Activated CD4-positive, alpha-beta T cell treated with anti-CD3 and anti-CD28 coated beads, Interleukin-2, Interleukin-4, amounts not matched to agents 100 ng/mL and 50 ng/mL, durations not matched to agents 16 hours and 8 hours (primary cell): ENCODE measurements at places on chromosomes 13 and 19.

DNA sequence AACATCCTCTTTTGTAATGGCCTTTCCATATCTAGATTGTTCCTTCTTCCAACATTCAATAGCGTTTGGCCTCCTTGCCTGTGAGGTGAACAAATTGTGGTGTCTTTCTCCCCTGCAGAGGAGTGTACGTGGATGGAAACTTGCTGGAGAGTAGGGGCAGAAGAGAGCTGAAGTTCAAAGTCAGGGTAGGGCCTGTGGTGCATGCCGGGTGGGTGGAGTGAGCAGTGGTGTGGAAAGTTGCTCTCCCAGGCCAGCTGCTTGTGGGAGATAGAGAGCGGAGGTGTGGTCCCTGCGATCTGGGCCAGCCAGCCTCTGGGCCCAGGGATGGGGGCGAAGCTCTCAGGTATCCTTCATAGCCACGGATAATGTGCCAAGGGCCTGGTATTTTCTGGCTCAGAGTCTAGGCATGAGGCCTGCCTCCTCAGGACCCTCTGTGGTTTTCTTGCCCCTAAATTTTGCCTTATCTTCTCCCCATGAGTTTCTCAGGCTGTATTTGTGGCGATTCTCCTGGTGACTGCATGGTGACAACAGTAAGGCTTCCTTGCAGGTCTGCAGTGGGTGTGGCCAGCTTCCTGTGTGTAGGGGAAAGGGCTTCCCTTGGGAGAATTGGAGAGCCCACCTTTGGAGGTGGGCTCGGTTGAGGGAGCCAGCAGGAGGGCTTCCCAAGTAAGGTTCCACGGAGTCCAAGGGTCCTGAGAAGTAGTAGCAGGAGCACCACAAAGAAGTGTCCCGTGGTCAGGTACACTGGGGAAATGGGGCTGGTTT lies 6.7 kb downstream of the RGCC start:
- peak; percentile 28 for DNase-seq

DNA sequence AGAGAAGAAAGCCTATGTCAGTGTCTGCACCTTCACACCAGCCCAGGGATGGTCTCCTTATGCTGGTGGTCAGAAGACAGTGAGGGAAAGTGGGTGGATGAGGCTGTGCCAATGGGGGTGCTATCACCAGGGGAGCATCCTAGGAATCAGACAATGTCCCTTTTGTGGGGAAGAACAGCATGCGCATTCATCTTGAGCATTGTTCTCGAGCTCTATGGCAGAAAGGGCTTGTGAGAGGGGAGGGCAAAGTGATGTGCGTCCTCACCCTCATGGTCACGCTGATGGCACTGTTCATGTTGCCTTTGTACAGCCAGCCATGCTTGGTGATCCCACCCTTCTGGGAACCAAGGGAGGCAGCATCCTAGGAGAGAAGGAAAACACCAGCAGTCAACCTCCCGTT lies 56.1 kb downstream of the DOCK9 start:
- DNase-seq = no peak

DNA sequence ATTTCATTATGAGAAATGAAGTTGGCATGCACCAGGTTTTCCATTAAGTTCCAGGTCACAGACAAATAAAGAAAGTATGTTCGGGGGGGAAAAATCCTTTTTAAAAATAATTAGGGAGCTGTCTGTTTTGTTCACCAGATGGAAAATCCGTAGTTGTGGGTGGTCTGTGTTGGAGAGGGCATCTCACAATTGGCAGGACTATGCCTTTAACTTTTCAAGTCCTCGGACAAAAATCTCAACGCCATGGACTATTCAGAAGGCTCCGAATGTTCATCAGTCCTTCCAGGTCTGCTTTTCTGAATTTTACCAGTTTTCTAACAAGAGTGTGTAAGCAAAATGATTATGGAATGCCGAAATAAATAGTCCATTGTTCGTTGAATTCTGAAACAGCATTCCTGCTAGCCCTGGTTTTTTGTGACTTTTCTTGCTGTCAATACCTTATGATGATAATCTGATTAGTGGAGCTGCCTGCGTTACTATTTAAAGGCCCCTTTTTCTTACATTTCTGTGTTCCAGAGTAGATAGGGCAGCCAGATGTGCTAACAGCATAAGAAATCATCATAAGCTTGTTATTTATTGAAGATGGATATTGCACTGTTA lies 146.9 kb downstream of the TM9SF2 start:
- no peak for DNase-seq

DNA sequence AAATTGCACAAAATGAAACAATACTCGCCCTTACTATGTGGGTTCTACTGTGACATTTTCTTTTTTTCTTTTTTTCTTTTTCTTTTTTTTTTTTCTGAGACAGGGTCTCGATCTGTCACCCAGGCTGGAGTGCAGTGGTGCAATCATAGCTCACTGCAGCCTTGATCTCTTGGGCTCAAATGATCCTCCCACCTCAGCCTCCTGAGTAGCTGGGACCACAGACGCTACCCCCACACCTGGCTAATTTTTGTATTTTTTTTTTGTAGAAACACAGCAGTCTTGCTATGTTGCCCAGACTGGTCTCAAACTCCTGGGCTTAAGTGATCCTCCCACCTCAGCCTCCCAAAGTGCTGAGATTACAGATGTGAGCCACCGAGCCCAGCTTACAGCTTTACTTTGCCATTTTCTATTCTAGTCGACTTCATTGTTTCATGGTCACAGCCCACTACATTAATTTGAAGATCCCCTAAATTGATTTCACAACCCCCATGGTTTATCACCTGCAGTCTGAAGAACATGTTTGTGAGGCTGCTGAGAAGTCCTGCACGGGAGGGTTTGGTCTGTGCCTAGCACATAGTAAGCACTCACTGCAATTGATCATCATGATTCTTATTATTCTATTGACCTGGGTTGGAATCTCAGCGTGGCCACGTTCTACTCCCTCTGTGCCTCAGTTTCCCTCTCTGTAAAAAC lies 3.8 kb downstream of the BCL3 start:
- DNase-seq = no peak

DNA sequence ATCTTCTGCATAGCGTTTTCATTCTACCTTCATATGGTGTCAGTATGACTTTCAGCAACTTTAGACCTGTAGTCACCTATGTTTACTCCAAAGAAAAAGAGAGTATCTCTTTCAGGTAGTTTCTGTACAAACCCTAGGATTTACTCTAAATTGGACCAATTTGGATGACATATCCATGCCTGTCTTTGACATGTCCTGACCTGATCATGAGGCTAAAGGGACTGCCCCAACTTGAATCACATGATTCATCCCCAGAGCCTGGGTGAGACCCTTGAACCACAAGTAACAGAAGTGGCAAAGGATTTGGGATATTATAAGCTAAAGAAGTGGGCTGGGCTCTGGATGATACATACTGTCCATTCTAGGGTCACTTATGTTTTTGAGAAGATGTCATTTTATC lies 124.5 kb upstream of the CSNK1A1L start:
- no peak for DNase-seq

- DNase-seq = no peak
Observed at GRCh38 chr19:16315825-16316505, 8.7 kb upstream of the KLF2 start.

- no peak for DNase-seq
Observed at GRCh38 chr19:55461974-55462626, 658 bp upstream of the ISOC2 start.

GRCh38 chr19:15869109-15869555 lies 28.7 kb downstream of the CYP4F2 start:
- peak; percentile 23 for DNase-seq

- DNase-seq = no peak
Observed at GRCh38 chr19:43789029-43789428, 8.3 kb upstream of the KCNN4 start.

DNA sequence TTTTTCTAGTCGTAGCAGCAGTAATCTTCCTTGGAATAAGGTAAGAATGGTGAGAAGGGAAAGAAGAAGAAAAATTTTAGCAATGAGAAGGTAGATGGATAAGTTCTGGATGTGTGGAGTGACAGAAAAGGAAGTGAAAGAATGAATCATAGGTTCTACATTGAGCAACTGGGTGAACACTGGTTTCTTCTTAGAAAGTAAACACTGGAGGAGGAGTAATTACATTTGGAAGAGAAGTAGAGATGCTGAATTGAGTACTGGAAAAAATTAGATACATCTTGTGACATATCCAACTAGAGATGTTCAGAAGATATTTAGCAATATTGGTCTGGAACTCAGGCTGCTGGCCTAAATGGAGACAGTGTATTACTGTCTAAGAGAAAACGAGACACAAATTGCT lies 148.5 kb downstream of the GPC5 start:
- no peak for DNase-seq

DNA sequence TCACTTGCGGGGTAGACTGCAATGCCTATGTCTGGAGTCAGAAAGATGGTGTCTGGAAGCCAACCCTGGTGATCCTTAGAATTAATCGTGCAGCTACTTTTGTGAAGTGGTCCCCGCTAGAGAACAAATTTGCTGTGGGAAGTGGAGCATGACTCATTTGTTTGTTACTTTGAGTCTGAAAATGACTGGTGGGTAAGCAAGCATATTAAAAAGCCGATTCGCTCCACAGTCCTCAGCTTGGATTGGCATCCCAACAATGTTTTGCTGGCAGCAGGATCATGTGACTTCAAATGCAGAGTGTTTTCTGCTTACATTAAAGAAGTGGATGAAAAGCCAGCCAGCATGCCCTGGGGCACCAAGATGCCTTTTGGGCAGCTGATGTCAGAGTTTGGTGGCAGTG lies 9.5 kb upstream of the ERVV-1 start:
- DNase-seq = no peak

DNA sequence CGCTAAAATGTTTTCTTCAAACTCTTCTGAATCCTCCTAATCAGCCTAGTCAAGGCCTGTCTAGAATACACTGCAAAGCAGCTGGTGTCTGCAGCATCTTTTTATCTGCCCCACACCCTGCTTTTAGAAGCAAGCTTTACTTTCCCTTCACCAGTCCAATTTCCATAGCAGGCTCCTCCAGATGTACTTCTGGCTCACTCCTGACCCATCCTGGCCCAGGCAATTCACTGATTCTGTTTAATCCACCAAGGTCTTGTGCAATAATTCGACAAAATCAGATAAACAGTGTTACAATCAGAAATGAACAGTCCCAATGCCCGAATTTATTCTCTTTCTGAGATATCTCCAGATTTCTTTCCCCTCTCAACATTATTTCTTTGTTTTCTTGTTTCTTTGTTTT lies 415.2 kb upstream of the SGCG start:
- no peak for DNase-seq

DNA sequence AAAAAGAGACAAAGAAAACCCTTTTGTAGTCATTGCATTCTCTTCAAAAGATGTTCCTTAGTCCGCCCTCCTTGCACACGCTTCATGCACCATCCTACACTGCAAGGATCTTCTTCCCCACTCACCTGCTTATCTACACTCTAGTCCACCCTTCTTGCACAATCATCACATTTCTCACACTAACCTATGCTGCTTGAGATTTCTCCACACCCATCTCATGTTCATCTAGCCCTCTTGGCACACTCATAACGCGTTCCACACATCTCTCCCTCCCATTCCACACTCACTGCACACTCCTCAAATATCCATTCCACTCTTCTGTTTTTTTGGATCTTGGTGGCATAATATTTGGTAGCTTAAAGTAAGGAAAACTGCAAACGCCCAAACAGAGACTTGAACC lies 22.3 kb upstream of the HNRNPUL1 start:
- DNase-seq = no peak

- DNase-seq = no peak
Observed at GRCh38 chr19:402786-403185, 6.2 kb downstream of the C2CD4C start.

DNA sequence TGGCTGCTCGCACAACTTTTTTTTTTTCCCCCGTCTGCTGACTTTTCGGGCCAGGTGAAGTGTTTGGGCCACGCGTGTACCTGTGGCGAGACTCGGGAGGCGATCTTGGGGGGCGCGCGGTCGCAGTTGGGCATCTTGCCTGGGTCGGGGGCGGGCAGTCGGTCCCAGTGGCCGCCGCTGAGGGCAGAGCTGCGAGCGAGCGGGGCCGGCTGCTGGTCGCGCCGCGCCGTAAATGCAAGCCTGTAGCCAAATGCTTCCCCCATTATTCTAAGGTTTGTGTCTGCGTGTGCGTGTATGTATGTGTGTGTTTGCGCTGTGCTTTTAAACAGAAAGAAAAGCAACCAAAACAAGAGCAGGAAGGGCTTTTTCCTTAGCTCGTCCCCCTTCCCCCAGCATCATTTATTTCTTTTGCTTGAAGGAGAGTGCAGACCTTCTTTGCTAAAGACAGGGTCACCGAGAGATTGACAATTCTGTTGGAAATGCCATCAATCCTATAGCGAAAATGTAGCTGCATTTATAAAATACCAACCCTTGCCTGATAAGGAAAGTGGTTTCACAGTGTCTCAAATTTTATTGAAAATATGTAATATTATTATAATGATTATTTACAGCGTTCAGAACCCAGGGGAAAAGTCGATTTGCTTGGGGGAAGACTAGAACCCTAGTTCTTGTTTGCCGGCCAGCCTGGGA lies 143.2 kb upstream of the ZNF536 start:
- DNase-seq = no peak

DNA sequence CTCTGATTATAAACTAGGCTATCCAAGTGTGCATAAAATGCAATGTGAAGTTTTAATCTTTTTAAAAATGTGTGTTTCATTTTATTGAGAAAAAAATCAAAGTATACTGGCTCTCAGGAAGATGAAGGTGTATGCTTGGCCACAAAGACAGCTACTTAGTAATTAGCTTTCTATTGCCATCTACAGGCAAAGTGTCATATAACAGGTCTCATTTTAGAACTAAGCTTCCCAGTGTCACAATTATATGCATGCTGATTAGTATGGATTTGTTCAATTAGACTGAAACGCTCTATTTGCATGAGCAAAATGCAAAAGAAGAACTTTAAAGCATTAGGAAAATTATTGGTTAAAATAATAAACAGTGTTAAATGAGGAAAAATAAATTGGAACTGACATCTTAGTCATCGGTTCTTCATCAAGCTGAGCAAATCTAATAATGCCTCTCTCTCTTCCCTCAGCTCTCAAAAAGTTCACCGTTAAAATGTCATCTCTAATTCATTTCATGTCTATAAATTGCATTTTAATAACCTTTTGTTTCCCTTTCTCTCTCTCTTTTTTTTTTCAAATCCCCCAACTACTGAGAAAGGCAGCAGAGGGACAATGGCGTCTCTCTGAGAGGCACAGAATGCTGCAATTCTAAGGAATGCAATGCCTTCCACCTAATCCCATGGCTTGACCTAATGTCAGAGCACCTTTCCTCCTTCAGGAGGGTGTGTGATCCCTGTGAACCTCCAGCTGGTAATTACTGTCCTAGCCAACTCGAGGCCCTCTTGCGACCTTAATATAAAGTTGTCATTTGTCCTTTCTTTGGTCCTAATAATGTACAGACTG lies 313.1 kb upstream of the MAB21L1 start:
- peak; percentile 6 for DNase-seq

- DNase-seq = no peak
Observed at GRCh38 chr19:13817018-13817614, 21.9 kb downstream of the ZSWIM4 start.

DNA sequence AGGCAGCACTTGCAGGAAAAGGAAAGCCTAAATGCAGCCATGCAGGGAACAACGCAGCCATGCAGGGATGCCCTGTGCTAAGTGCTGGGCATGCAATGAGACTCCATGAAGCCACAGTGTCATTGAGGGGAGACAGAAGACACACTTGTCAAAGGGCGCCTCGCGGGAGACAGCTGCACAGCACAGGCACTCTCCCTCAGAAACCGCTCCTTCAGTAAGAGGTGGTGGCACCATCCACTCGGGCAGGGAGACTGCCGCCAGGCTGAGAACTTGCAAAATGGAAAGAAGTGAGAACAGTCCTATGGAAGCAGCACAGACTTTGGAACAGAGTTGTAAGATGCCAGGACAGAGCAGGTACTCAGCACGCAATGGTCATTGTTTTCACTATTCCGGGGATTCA lies 51.1 kb downstream of the GGACT start:
- DNase-seq = no peak
